SHP77 (cell line): ENCODE measurements at places on chromosomes 1 and 21.

- DNase-seq: no peak
These were observed 135.5 kb downstream of the GLIS1 start for GRCh38 chr1:53603431-53603830.

- no peak for DNase-seq
These were observed 219.0 kb upstream of the POU3F1 start for GRCh38 chr1:38265293-38266196.

GRCh38 chr1:6999826-7000225 lies 214.6 kb downstream of the CAMTA1 start:
- no peak for DNase-seq

- no peak for DNase-seq
These were observed 209.0 kb downstream of the RHOU start for GRCh38 chr1:228944296-228944695.
